ENCODE measurements at places on chromosomes 12 and 14.

- DNase-seq, result no peak
Observed at GRCh38 chr14:85934886-85935254, 404.9 kb downstream of the FLRT2 start.

DNA sequence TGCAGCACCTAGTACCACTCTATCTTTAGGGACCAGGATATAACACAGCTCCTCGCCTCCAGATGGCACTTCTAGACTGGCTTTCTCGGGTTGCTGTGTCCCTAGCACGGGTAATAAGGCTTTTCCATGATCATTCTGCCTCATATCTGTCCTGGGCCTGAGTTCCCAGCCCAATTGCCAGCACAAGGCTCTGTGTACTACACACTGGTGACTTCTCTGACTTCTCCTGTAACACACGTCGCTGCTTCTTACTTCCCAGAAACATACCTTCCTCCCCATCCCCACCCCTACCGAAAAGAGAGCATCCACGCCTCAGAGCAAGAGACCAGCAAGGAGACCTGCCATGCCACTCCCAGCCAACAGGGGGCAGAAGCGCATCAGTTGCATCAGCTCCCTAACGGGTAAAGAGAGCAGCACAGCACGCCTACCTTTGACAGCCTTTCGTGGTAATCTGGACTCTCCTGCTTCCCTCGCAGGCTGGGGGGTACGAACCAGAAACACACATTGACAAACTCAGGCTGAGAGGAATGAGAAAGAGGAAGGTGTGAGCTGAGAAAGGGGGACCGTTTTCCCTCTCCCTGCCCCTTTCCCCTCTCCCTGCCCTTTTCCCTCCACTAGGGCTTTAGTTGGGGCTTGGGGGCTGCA lies 21.2 kb upstream of the ZNF740 start:
- DNase-seq, result peak; percentile 88

DNA sequence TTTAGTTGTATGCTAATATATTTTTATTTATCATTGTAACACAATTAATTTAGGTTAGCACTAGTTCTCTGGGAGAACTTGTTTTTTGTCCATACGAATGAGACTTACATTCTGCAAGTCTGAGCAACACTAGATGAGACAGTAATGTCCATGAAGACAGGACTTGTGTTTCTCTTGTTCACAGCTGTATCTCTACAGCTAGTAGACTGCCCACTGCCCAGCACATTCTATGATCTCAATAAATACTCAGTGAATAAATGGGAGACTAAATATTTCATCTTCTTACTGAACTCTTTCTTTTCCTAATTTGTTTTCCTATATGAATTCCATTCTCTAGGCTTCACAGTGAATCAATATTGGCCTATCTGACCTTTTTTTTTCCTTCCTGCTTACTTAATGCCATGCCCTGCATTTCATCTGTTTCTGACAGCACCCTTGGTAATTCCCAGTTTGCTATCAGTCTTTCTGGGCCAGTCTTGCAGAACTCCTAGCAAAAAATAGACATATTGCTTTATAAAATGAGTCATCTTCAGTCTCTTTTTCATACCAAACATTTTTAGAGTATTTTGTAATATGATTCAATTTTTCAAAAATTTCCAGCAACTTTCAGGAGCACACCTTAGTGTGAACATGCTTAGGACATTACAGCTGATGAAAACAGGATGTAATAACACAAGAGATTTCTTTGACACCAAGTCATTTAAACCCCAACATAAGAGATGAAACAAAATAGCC lies 185.5 kb upstream of the ATP2B1 start:
- no peak for DNase-seq

- no peak for DNase-seq
Observed at GRCh38 chr14:28783664-28784063, 17.1 kb downstream of the FOXG1 start.

DNA sequence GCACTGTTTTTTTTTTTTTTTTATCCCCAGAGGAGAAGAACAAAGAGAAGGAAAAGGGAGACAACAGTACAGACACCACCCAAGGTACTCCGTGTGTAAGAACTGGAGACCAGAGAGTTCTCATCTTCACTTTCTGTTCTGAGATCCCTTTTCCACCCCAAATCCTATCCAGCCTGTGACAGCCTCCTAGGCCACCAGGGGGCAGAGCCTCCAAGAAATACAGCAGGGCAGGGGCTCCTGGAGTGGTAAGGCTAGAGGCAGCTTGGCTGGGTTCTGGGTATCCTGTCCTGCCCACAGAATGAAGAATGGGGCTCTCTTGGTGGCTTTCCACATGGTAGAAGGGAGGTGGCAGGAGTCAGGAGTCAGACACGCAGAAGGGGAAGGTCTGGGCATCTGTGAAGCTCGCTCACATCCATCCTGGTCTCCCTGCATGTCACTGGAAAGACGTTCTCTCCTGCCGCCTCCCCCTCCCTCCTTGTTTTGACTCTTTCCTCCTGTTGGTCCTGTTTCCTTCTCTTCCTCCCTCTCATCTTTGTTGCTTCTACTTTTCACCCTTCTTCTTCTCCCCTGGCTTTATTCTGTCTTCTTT lies 12.0 kb downstream of the CLSTN3 start:
- DNase-seq, result no peak

- no peak for DNase-seq
Observed at GRCh38 chr12:29343022-29343799, 37.8 kb downstream of the ERGIC2 start.

DNA sequence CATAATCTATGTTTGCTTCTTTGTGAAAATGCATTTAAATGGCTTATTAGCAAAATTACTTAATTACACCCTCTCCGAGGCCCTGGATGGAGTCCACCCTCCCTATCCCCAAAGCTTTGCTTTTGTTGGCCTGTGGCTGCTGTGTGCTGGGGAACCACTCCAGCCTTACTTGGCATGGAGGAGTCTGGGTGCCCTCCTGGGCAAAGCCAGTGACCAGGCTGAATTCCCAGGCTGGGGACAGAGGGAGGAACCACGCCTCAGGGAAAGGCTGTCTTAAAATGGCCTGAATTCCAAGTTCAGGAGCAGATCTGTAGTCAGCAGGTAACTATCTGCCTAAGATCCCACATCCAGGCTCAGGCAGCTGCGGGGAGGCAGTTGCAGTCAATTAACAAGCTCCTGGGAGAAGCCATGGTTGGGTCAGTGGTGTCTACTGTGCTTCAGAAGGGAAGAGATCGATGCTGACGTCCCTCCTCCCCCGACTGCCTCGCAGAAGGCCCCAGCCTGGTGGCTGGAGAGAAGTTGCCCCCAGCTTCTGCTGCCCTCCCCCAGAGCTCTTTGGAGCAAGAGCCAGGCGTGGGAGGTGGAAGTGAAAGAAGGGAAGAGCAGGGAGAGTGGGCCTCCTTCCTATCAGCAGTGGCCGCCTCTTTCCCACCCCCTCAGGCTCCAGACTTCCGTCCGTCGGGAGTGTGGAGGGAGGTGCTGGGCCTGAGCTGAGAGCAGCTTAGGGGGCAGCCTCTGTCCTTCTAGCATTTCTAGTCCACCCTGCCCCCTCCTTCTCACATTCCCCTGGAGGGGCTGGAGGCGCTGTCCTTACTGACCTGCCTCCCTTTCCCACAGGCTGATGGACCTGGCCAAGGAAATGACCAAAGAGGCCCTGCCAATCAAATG lies 11.3 kb downstream of the VASH1 start:
- no peak for DNase-seq

- no peak for DNase-seq
Observed at GRCh38 chr12:68910128-68910527, 22.8 kb downstream of the CPM start.

DNA sequence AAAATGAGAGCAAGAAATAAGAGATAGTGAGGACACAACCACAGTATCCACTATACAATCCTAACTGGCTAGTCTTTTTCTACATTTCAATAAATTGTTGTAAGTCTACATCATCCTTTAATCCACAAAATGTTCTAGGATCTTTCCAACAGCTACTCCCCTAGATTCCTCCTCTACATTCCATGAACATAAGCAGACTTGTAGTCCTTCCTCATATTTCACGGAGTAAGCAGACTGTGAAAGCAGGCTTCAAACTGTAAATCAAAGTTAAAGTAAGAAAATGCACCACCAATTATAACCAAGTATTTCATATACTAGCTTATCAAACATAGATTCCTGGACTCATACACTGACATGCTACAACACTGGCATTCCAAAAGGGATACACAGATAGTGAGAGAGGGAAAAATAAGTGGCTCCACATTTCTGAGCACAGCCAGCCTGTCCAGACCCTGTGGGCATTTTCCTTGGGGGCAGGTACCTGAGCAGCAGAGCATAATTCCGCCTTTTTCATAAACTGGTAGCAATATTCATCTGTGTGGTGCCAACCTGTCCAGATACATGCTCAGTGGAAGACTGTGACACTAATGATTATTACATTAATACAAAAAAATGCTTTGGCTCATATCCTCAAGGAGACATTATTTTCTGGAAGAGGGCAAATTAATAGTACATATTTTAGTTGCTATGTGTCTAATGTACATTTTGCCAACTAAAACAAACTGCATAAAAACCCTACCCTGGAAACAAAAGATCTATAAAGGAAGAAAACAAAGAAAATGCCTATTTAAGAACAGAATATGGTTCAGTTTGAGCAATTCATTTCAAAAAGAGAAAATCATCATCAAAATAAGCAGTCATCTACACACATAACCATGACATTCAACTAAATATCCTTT lies 113.3 kb upstream of the FSCB start:
- no peak for DNase-seq

DNA sequence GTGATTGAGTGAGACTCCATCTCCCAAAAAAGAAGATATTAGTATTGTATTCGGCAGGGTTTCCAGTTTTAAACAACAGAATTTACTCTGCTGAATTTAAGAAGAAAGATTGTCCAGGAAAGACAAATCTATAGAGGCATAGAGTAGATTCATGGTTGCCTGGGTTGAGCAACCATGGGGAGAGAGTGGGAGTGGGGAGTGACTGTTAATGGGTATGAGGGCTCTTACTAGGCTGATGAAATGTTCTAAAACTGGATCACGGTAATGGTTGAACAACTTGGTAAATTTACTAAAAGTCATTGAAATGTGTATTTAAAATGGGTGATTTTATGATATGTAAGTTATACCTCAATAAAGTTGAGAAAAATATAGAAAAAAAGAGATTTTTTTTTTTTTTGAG lies 13.9 kb upstream of the C12orf76 start:
- no peak for DNase-seq

DNA sequence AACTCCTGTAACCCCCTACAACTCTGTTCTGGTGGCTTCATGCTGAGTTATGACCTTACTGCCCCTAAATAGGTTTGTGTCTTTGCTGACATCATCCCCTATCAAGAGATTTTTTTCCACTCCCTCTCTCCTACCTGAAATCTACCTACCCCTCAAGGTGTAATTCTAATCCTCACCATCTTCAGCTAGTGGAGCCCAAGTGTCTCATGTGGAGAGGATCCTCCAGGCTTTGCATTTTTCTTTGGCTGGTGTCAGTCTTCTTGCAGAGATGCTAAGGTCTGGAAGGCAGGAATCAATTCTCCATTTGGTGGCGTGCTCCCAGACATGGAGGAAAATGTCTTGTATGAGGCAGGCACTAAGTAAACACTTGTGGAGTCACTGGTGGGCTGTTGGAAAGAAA lies 74.8 kb upstream of the PRMT8 start:
- DNase-seq, result no peak

GRCh38 chr14:60133487-60133886 lies 31.7 kb downstream of the DHRS7 start:
- no peak for DNase-seq

DNA sequence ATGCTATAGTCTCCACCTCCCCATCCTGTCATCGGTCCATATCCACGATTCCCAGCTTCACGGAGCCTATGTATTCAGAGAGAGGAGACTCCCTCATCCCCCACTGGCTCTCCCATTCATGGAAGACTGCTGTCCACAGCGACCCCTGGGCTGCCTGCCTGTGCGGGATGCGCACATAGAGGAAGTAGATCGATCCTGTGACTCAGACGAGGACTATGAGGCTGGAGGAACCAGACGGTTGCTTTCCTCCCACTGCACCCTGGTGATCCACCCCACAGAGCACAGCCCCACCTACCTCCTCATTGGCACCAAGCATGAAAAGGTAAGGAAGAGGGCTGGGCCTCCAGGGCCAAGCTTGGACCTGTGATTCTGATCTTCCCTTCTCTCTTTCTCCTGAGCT lies 24.4 kb downstream of the PIGH start:
- no peak for DNase-seq

DNA sequence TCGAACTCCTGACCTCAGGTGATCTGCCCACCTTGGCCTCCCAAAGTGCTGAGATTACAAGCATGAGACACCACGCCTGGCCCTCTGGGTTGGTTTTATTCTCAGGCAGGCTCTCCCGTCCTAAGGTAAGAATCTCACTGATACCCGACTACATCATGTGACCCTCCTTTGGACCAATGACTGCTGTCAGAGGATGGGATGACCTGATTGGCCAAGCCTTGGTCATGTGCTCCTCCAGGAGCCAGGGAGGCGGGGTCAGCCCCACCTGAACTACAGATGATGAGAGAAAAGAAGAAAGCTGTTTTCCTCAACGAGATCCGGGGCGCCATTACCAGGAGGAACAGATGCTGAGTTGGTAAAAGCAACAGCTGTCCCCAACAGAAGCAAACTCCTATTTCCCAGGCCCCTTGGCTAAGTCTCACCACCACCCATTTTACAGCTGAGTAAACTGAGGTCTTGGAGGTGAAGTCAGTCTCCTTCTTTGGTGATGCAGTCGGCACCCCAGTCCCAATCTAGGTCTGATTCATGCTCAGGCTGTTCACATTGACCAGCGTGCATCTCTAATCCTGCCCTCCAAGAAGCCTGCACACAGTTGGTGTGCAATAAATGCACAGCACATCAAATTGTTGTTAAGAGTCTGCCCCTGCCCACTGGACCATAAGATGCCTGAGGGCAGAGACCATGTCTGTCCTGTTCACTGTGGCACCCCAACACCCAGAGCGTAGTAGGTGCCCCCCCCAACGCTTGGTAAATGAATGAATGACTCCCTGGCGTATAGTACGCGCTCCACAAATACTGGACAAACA lies 118.8 kb downstream of the SCARB1 start:
- peak; percentile 86 for DNase-seq

DNA sequence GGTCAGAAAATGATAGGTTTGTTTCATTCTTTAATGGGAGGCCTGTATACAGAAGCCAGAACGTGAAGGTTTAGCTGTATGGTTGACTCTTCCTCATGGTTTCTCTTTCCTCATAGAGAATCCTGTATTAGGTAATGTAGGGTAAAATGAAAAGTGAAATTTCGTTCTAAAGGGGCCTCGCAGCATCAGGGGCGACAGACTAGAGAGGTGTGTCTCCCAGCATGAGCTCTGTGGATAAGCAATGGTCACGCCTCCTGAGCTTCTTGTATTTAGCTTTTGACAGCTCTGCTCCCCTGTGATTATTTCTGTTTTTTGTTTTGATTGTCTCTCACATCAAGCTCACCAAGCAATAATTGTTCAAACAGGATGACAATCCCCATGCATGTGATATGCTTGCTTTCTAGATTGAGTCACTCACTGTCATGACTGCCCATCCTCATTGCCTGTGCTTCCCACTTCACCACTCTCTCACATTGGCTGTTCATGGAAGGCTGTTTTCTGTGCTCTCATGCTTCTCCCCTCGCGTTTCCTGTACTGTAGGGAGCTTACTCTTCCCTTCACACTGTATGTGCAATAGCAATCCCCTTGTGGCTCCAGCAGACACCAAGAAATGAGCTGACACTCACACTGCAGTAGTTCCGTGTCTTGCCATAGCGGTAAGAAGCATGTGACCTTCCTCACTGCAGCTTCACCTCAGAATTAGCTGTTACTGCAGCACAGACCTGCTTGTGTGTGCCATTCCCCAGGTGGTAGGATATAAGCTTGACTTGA lies 44.0 kb downstream of the RAD52 start:
- DNase-seq, result no peak

GRCh38 chr12:27014859-27015729 lies 910 bp upstream of the TM7SF3 start:
- peak; percentile 27 for DNase-seq

- no peak for DNase-seq
Observed at GRCh38 chr12:111685322-111685810, 390 bp downstream of the BRAP start.

GRCh38 chr12:92769124-92769901 lies 66.5 kb downstream of the PLEKHG7 start:
- DNase-seq, result no peak

All from T47D (cell line).